ENCODE measurements at places on chromosomes 2 and 18.

- DNase-seq: no peak
These were observed 40.3 kb upstream of the ZFP36L2 start for GRCh38 chr2:43266711-43267111.

DNA sequence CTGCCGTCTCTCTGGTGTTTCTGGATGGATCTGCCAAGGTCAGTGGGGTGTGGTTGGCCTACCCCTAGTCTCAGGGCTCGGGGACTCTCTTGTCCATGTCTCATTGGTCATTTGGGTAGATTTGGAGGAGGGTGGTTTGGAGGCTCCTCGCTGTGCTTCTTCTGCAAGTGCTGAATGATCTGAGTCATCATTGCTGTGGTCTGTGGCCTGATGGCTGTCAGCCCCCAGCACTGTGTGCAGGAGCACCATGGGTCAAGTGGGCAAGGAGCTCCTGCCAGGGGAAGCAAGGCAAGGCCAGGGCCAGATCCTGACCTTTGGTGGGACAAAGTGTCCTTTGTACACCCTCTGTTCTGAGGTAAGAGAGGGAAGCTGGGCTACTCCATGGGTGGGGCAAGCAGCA, 221.8 kb downstream of the FHOD3 start:
- DNase-seq: no peak

- no peak for DNase-seq
These were observed 124.2 kb upstream of the CELF4 start for GRCh38 chr18:37689841-37690240.

DNA sequence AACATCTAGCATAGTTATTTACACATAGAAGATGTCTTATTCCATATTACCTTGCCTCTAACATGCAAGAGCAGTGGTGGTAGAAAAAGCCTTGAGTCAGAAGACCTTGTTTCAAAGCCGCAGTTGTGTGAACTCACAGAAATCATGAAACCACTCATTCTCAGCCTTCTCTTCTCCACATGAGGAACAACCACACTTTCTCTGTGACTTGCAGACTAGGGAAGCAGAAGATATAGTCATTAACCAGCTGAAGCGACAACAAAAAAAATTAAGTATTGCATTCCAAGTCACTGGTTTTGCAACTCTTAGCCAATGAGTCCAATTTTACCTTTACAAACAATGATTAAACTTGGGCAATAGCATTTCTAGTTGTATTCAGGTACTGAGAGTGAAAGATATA, 19.0 kb downstream of the TWSG1 start:
- DNase-seq: no peak

DNA sequence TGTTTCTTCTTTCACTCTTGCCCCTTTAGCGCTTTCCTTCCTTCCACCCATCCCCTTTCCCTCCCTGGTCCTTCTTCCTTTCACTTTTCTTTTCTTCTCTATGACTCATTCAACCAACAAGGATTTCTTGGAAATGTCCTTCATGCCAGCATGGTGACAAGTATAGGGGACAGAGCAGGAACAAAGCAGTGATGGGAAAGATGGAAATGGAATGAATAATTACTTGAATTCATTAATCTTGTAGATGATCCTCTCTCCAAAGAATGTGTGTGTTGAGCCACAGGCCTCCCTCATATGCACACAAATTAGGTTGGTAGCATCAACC, 1.5 kb downstream of the VAMP5 start:
- DNase-seq: no peak

DNA sequence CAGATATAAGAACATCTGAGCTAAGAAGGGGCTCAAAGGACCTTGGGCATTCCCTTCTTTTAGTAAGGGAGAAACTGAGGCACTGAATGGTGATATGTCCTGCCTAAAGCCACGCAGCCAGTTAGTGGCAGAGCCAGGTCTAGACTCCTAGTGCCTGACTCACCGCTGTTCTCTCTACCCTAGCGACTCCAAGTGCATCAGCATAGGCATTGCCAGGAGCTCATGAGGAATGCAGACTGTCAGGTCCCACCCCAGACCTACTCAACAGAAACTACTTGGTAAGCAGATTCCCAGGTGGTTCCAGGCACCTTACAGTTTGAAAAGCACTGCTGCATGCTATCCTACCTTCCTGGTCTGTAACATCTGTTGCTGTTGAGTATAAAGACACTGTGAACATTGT, 158.9 kb downstream of the MSH2 start:
- DNase-seq: no peak

- DNase-seq: no peak
These were observed 194.3 kb upstream of the ARL4C start for GRCh38 chr2:234691214-234691575.

- no peak for DNase-seq
These were observed 142.4 kb downstream of the THADA start for GRCh38 chr2:43453179-43454170.

DNA sequence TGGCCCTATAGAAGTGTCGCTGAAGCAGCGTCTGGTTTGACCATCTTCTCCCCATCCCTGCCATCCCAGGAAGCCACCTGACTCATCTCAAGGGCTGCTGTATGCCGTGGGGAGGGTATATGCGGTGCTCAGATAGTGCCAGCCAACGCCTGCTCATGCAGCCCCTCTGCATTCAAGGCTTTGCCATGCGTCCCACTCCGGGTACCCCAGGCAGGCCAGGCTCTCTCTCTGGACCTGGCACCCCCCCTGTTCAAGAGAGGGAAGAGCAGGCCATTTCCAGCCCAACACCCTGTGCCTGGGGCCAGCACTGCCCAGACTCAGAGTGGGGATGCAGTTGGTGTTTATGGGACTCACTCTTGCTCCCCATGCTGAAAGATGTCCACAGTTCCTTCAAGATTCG, 130.0 kb downstream of the GLI2 start:
- no peak for DNase-seq

Measured in activated T-helper 1 cell treated with anti-CD3 and anti-CD28 coated beads, Interleukin-2, amount 50 U/mL, for 16 hours (primary cell).